ENCODE measurements at places on chromosomes 3 and 15. TPM values are rescaled to one million over a fixed set of nuclear protein-coding genes. Genes with fewer than 3 reads are reported as not detected.

DNA sequence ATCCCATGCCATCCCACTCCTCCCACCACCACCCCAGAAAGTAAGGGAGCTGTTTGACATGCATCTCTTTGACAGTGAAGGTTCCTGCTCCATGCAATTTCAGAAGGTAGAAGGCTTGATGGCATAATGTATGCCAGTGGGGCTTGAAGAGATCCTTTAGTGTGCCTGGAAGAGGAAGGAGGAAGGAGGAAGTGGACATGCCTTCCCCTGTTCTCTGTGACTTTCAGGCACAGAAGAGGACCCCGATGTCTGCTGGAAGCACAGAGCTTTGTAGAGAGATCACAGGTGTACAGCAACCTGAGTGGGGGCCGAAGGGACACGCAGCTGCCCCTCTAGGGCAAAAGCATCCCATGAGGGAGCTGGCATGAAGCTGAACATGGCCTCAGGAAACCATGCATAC is 171.6 kb downstream of the CD47 start:
- no peak for DNase-seq

GRCh38 chr3:126657901-126658300 is 3.0 kb upstream of the TXNRD3 start:
- DNase-seq, result no peak

DNA sequence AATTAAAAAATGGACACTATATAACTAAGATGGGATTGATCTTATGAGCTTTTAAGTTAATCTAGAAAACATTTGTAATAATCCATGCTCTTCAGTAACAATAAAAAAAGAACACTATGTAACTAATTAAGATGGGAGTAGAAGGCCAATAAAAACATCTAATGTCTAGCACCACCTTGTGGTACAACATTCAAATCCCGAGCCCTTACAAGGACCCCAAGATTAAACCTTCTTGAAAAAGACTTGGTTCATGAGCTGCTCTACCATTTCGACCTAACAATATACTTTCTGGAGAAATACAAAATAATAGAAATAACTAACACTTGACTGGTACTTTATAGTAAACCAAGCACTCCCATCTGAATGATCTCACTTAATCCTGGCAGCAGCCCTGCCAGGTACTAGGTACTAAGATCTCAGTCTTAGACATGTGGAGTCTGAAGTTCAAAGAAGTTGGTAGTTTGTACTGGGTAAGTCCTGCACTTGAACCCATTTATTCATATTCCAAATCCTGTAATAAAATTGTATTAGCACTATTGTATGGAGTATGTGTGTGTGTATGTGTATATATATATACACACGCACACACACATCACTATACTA is 21.8 kb downstream of the METTL6 start:
- DNase-seq, result peak; percentile 51

NTRK3 gene
- 0.04 TPM for total RNA-seq

DNA sequence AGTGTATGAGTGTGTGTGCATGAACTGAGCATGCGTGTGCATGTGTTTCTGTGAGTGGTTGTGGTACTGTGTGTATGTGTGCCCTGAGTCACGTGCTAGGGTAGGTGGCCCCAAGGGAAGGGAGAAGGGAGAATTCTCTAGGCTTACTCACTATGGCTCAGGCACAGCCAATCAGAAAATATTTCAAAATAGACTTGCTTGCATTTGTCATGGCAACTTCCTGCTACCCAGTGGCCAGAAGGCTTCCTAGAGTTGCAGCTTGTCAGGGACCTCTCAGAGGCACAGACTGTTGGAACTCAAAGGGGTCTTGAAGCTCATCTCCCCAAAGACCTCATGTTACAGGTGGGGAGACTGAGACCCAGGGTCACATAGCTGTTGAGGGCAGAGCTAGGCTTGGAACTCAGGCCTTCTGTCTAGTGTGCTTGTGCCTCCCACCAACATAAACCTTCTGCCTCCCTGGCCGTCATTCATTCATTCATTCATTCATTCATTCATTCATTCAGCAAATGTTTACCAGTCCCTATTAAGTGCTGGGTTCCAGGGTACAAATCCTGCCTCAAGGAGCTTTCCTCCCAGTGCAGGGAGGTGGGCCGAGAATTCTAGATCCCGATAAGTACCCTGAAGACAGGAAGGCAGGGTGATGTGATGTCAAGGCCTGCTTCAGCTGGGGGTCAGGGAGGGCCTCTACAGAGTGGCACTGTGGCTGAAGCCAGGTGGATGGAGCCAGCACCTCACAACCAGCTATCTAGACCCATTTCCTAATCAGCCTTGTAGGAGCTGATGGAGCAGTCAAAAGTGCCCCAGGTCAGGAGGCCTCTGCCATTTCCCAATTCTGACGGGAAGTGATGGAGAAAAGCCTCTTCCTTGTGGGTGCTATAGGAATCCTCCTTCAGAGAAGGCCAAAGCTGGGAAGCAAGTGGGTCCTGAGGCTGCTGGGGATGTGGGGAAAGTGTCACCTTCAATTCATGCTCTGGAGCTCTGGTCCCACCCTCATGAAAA is 10.9 kb upstream of the RFT1 start:
- DNase-seq, result no peak

DNA sequence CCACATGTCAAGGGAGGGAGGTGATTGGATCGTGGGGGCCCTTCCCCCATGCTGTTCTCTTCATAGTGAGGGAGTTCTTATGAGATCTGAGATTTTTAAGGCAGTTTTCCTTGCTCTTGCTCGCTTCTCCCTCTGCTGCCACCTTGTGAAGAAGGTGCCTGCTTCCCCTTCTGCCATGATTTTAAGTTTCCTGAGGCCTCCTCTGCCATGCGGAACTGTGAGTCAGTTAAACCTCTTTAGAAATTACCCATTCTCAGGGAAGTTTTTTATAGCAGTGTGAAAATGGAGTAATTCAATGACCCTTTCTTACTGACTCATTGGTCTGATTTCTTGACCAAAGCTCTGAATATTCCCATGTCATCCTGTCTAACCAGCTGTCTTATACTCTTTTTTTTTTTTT is 484.4 kb upstream of the TPRG1 start:
- DNase-seq, result peak; percentile 71

DNA sequence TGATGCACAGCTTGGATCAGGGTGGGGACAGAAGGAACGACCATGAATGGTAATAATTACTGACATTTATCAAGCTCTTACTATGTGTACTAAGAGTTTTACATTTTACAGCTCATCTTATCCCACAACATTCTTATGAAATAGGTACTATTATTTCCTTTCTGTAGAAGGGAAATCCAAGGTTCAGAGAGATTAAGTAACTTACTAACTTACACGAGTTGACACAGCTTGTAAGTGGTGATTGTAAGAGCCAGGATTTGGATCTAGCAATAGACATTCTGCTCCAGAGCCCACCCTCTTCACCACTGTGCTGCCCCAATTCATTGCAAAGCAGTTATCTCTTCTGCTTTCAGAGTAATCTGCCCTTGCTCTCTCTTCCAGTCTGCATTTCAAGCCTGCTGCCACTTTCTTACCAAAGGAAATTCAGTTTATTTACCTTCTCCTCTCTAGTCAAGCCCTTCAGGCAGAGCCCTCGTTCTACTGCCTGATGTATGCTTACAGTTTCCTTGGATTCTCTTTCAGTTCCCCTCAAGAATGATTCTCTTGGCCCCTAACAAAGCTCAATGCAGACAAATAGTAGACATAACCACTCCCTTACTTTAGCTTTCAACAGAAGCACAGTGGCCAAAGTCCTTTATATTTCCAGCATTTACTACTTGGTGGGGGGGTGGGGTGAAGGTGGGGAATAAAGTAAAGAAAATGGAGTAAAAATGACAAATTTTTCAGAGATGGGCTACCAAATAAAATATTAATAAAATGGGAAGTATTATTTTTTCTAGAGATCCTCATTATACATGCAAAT is 65.8 kb downstream of the ATP8B4 start:
- DNase-seq, result no peak

GRCh38 chr3:57627976-57628375 is 30.8 kb upstream of the ARF4 start:
- no peak for DNase-seq

CCR8 gene
- not detected for total RNA-seq

DNA sequence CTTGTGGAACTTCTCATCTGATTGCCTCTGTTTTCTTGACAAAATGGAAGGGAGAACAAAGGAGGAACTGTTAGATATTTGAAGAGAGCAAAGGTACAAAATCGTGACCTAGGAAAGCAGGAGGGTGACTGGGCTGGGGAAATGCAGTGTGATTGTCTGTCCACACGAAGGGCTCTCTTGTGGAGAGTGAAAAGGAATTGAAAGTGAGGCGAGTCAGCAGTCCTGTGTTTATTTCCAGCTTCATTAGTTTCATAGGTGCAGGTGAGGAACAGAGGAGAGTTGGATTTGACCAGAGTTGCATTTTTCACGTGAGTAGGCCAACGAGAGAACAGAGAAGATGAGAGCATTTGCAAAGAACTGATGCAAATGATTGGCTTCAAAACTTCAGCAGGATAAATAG is 336.4 kb upstream of the SATB1 start:
- no peak for DNase-seq

HCN4 gene
- total RNA-seq, result 0.04 TPM

INKA1 gene
- total RNA-seq, result 2.1 TPM

CHRM5 gene
- not detected for total RNA-seq

SLC22A13 gene
- not detected for total RNA-seq

- DNase-seq, result no peak
Measured at GRCh38 chr3:113205481-113205880, 5.9 kb upstream of the BOC start.

DNA sequence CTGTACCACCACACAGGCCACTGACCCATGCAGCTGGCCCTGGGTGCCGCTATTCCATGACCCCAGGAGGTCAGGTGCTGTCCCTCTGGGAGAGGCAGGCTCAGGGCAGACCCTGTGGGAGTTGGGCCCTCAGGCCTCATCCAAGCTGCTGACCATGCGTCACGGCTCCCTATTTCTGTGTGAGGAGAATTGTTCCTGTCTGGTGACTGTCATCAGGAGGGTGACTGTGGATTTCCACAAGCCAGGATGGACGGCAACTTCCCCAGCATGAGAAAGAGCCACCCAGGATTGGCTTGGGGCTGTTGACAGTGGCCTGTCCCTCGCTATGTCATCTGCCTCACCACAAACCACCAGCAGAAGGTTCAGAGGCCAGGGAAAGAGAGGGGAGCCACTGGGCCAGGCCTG is 41.4 kb downstream of the ZDHHC19 start:
- no peak for DNase-seq

DNA sequence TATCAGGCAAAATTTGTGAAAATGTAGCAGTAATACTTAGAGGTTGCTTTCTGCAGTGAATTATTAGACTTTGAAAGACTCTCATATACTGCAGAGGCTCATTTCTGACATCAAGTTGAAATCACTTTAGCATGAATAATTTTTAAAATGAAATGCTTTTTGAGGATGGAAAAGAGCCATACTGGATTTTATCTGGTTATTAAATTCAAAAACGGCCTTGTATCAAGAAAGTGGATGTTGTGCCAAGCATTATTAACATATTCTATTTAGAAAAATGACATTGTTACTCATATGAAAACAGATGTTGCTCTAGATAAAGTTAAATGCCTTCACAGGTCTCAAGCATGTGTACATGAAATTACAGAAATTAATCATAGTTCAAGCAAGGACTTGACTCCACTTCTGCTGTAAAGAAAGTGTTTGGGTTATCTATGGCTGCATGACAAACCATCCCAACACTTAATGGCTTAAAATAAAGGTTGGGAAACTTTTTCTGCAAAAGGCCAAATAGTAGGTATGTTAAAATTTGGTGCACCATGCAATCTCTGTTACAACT is 64.5 kb upstream of the ZNF280D start:
- DNase-seq, result no peak

DNA sequence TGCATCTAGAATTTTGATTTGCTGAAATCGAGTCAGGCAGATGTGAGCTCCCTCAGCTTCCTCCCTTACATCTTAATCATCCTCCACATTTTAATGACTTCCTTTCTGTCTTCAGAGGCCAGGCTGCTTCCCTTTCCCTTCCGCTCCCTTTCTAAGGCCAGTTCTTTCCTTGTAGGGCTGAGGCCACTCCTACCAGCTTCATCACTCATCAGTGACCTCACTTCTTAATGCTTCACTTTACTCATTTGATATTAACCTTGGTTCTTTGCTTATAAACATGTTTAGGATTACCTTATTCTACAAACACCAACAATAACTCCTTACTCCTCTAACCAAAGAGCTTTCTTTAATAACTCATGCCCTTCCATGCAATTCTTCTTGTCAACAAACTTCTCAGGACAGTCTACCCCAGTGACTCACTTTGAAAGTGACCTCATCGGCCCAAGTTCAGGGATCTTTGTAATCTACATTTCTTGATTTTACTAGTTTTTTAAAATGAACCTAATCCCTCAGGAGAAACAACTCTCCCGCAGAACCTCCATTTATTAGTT is 23.9 kb downstream of the ILDR1 start:
- DNase-seq, result peak; percentile 68

CKMT1A gene
- 1.1 TPM for total RNA-seq

DNA sequence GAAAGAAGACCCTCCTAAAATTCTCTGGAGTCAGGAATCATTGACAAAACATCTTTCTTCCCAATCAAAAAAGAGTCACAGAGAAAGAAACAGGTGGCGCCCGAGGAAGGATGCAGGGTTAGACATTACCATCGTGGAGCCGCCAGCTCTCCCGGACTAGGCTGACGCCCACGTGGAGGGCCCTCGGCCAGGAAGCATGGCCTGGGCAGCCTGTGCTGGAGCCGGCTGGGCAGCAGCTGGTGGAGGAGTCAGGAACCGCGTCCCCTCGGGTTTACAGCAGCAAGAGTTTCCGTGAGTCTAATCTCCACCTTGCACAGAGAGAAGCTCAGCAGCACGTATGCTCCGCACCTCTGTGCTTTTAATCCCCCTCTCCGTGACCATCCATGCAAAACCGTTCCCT is 533.7 kb upstream of the ATP11B start:
- no peak for DNase-seq

- DNase-seq, result no peak
Measured at GRCh38 chr3:51243924-51244323, 141.2 kb upstream of the MANF start.

Measured in H4 (cell line).